Gastroesophageal sphincter (tissue), 4 donors: ENCODE measurements at places on chromosomes 2 and 18. TPM values are rescaled to one million over a fixed set of nuclear protein-coding genes. Genes with fewer than 3 reads are reported as not detected.

DNA sequence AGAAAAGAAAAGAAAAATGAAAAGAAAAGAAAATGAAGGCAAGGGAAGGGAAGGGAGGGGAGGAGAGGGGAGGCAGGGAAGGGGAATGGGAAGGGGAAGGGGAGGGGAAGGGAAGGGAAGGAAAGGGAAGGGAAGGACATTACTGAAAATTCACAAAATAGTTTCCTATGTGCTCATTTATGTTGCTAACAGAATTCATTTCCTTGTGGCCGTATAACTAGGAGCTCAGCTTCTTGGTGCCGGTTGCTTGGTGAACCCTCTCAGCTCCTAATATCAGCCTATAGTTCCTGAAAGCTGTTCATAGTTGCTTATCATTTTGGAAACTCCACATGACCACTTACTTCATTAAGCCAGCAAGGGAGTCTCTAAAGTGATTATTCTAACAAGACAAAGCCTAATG lies 379.8 kb upstream of the TMEFF2 start:
- H3K4me3 ChIP-seq: no peak overlapping the region
- H3K27me3 ChIP-seq: no peaks in the 10 kb centered on the region
- no peak for ATAC-seq
- H3K27ac ChIP-seq: no peak overlapping the region

DNA sequence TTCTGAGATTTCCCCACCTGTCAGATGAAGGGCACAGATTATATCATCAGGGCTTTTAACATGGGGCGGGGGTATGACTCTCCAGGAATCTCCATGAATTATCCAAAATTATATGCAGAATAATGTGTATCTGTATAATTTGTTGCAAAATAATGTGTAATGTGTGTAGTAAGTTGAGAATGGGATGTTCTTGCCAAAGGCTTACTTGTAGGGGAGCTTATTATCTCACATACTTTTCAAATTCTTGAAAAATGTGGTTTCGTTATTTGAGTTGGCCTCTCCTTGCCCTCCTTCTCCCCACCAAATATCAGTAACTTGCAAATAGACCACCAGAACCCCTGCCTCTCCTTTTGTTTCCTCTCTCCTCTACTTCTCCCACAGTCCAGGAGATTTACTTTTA lies 35.6 kb downstream of the UBR3 start:
- no peaks in the 10 kb centered on the region for H3K36me3 ChIP-seq
- peaks cover 24% of the 10 kb centered on the region for H3K4me1 ChIP-seq
- H3K4me3 ChIP-seq: no peak overlapping the region
- no peaks in the 10 kb centered on the region for H3K27me3 ChIP-seq

GRCh38 chr2:60837123-60837522 lies 44.3 kb upstream of the REL start:
- H3K4me1 ChIP-seq: no peaks in the 10 kb centered on the region
- H3K27ac ChIP-seq: no peak overlapping the region
- no peaks in the 10 kb centered on the region for H3K36me3 ChIP-seq
- ATAC-seq: no peak
- H3K27me3 ChIP-seq: no peaks in the 10 kb centered on the region

DNA sequence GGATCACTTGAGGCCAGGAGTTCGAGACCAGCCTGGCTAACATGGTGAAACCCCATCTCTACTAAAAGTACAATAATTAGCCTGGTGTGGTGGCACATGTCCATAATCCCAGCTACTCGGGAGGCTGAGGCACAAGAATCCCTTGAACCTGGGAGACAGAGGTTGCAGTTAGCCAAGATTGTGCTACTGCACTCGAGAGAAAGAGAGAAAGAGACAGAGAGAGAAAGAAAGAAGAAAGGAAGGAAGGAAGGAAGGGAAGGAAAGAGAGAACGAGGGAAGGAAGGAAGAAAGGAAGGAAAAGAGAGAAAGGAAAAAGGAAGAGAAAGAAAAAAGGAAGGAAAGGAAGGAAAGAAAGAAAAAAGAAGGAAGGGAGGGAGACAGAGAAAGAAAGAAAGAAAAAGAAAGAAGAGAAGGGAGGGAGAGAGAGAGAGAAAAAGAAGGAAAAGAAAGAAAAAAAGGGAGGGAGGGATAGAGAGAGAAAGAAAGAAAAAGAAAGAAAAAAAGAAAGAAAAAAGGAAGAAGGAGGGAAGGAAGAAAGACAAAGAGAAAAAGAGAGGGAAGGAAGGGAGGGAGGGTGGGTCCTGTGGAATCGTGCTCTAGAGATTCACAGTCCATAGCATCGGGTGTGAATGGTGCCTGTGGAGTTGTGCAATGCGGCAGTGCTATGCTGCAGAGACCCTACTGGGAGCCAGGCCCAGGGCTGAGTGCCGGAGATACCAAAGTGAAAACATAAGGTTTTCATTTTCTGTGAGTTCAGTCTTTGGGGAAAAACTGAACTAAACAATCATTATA lies 4.6 kb upstream of the SDC1 start:
- H3K27me3 ChIP-seq: peaks cover 42% of the 10 kb centered on the region
- no peak for ATAC-seq
- no peaks in the 10 kb centered on the region for H3K36me3 ChIP-seq
- H3K27ac ChIP-seq: no peak overlapping the region
- H3K4me3 ChIP-seq: no peak overlapping the region
- H3K4me1 ChIP-seq: peaks cover 5% of the 10 kb centered on the region

- H3K27ac ChIP-seq: peak overlapping the region; percentile 47
- no peak for ATAC-seq
- no peaks in the 10 kb centered on the region for H3K27me3 ChIP-seq
- H3K36me3 ChIP-seq: no peaks in the 10 kb centered on the region
These were observed 102.8 kb downstream of the RBMS1 start for GRCh38 chr2:160390544-160391455.

- no peak overlapping the region for H3K27ac ChIP-seq
- H3K36me3 ChIP-seq: no peaks in the 10 kb centered on the region
- H3K4me1 ChIP-seq: no peaks in the 10 kb centered on the region
- no peaks in the 10 kb centered on the region for H3K27me3 ChIP-seq
- H3K4me3 ChIP-seq: no peak overlapping the region
These were observed 8.7 kb upstream of the TGIF1 start for GRCh38 chr18:3441290-3441689.

DNA sequence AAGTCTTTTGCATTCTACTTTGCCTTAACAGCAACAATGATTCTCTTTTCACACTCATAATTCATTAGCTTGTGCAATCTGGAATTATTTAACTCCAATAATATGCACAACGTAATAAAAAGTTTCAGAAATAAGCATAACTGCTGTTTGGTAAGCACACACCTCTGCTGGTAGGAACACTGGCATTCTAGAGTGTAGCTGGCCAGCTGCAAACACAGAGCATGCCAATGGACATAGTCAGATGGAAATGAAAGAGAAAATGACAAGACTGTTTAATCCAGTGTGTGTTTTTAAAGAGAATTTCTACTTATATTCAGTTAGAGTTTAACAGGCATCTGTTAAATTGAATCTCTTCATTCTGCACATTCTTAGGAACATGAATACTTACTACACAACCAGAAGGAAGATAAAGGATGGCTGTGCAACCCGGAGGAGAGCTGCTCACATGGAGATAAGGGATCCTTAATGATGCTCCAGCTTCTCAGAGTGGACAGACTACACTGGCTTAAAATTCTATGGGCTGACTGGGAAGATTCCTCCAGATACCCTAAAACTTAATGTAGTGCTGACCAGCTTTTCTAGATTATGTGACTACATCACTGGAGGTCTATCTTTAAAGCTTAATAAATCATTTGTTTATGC lies 94.6 kb upstream of the CHAC2 start:
- ATAC-seq: no peak
- H3K27ac ChIP-seq: no peak overlapping the region
- no peaks in the 10 kb centered on the region for H3K4me1 ChIP-seq
- no peaks in the 10 kb centered on the region for H3K27me3 ChIP-seq

- no peaks in the 10 kb centered on the region for H3K4me1 ChIP-seq
- no peak overlapping the region for H3K27ac ChIP-seq
- H3K4me3 ChIP-seq: no peak overlapping the region
- peaks cover 8% of the 10 kb centered on the region for H3K36me3 ChIP-seq
- ATAC-seq: no peak
- no peaks in the 10 kb centered on the region for H3K27me3 ChIP-seq
These were observed 121.8 kb upstream of the RIOK3 start for GRCh38 chr18:23331091-23331920.

- no peak for ATAC-seq
- H3K4me3 ChIP-seq: no peak overlapping the region
- H3K27me3 ChIP-seq: no peaks in the 10 kb centered on the region
- H3K36me3 ChIP-seq: no peaks in the 10 kb centered on the region
- H3K4me1 ChIP-seq: peaks cover 22% of the 10 kb centered on the region
These were observed 2.3 kb downstream of the OBSL1 start for GRCh38 chr2:219569041-219569440.

- H3K4me1 ChIP-seq: no peaks in the 10 kb centered on the region
- H3K27ac ChIP-seq: no peak overlapping the region
- H3K4me3 ChIP-seq: no peak overlapping the region
- no peaks in the 10 kb centered on the region for H3K36me3 ChIP-seq
These were observed 56.9 kb downstream of the RBM43 start for GRCh38 chr2:151204756-151205155.

Gene FIGN
- 5.0 TPM for total RNA-seq

Gene IL1A
- not detected for total RNA-seq

Gene KCNK3
- 7.0 TPM for total RNA-seq

Gene ZNF24
- 39.5 TPM for total RNA-seq

Gene IL1RL1
- 7.1 TPM for total RNA-seq

Gene ALPP
- not detected for total RNA-seq

Gene DPP4
- total RNA-seq: 1.6 TPM

Gene CAPN13
- total RNA-seq: not detected
